Breast epithelium (tissue), 4 donors: ENCODE measurements at places on chromosomes 12 and 14. TPM values are rescaled to one million over a fixed set of nuclear protein-coding genes. Genes with fewer than 3 reads are reported as not detected.

Gene IL26
- total RNA-seq = not detected

Gene TAS2R43
- 9.2 TPM for total RNA-seq

Gene CLEC4E
- total RNA-seq = 2.3 TPM

Gene LRRK2
- total RNA-seq = 30.9 TPM

Gene SMAGP
- total RNA-seq = 16.1 TPM

Gene ADAMTS20
- total RNA-seq = not detected

Gene TSPAN9
- 16.8 TPM for total RNA-seq

Gene KCNK13
- 0.66 TPM for total RNA-seq

Gene ARHGEF25
- total RNA-seq = 19.2 TPM

Gene TMEM52B
- total RNA-seq = 0.44 TPM

DNA sequence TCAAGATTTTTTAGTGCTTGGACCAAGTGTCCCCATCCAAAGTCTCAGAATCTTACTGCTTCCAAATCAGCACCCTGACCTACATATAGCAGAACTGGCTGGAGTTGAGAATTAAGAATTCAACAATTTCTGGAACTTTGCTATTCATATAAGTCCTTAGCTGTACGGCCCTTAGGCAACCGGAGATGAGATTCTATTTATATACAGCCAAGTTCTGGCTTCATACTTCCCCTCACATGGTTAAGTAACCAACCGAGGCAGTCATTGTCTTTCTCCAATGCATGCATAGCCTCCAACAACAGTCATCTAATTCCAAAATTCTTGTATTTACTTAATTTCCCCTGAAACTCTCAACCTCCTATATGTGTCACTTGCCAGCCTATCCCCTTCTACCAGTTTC lies 76.6 kb downstream of the SINHCAF start:
- H3K36me3 ChIP-seq = no peaks in the 10 kb centered on the region
- no peak for DNase-seq
- no peaks in the 10 kb centered on the region for H3K4me1 ChIP-seq
- H3K27me3 ChIP-seq = no peaks in the 10 kb centered on the region
- H3K27ac ChIP-seq = no peak overlapping the region
- no peak overlapping the region for H3K4me3 ChIP-seq

GRCh38 chr14:93857500-93858283 lies 69.4 kb upstream of the PRIMA1 start:
- H3K4me1 ChIP-seq = no peaks in the 10 kb centered on the region
- H3K27ac ChIP-seq = no peak overlapping the region
- no peak overlapping the region for H3K4me3 ChIP-seq
- no peaks in the 10 kb centered on the region for H3K27me3 ChIP-seq
- no peak for DNase-seq

DNA sequence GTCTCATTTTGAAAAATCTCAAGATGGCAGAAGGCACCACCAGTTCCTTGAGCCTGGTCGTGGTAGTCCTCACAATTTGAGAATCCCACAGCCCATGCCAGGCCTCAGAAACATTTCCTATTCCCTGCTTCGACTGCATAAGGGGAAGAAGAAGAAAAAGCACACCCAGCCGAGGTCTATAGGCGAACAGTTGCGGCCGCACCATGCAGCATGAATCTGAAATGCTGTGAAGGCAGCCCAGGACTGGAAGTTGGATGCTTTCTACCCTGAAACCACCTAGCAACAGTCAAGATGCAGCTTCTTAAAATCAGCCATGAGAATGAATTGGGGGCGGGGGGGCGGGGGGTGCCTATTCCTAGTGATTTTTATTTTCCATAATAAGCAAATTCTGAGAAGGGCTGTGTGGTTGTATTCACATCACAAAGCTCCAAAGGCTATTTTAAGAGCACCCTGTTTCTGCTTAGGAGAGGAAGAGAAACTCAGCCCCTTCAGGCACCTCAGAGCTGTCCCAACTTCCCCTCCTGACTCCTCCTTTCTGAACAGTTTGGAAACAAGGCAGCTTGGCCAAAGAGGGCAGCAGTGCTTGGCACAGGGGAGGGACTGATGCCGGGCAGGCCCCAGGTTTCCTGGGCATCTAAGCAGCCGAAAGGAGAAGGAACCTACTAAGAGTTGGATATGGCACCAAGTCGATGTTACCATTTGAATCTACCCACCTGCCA lies 172.5 kb upstream of the FOXN3 start:
- H3K36me3 ChIP-seq = no peaks in the 10 kb centered on the region
- no peak overlapping the region for H3K4me3 ChIP-seq
- no peak for DNase-seq
- no peaks in the 10 kb centered on the region for H3K4me1 ChIP-seq
- no peak overlapping the region for H3K27ac ChIP-seq

DNA sequence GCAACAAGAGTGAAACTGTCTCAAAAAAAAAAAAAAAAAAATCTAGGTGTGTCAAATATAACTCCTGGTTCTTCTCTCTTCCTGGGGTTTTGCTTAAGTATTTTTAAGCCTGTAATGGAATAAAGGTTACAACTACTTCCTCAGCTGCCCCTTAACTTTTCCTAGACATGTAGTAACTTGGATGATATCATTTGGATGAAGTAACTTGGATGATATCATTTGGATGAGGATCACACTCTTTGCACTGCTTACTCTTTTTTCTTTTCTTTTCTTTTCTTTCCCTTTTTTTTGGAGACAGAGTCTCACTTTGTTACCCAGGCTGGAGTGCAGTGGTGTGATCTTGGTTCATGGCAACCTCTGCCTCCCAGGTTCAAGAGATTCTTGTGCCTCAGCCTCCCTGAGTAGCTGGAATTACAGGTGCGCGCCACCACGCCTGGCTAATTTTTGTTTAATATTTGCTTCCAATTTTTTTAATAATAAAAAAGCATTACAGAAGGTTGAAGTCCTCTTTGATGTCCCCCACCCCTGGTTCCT lies 775 bp upstream of the FAM186A start:
- H3K4me1 ChIP-seq = no peaks in the 10 kb centered on the region
- no peak overlapping the region for H3K4me3 ChIP-seq
- no peaks in the 10 kb centered on the region for H3K36me3 ChIP-seq
- no peak overlapping the region for H3K27ac ChIP-seq
- no peak for DNase-seq
- H3K27me3 ChIP-seq = no peaks in the 10 kb centered on the region

GRCh38 chr12:62846491-62846890 lies 88.5 kb downstream of the PPM1H start:
- no peaks in the 10 kb centered on the region for H3K36me3 ChIP-seq
- H3K27me3 ChIP-seq = no peaks in the 10 kb centered on the region
- H3K27ac ChIP-seq = no peak overlapping the region
- no peak overlapping the region for H3K4me3 ChIP-seq

- DNase-seq = peak; percentile 65
- peak overlapping the region; percentile 86 for H3K27ac ChIP-seq
- no peaks in the 10 kb centered on the region for H3K27me3 ChIP-seq
- H3K4me1 ChIP-seq = no peaks in the 10 kb centered on the region
- H3K4me3 ChIP-seq = peak overlapping the region; percentile 26
Observed at GRCh38 chr12:122097927-122098756, 19.6 kb downstream of the MLXIP start.

DNA sequence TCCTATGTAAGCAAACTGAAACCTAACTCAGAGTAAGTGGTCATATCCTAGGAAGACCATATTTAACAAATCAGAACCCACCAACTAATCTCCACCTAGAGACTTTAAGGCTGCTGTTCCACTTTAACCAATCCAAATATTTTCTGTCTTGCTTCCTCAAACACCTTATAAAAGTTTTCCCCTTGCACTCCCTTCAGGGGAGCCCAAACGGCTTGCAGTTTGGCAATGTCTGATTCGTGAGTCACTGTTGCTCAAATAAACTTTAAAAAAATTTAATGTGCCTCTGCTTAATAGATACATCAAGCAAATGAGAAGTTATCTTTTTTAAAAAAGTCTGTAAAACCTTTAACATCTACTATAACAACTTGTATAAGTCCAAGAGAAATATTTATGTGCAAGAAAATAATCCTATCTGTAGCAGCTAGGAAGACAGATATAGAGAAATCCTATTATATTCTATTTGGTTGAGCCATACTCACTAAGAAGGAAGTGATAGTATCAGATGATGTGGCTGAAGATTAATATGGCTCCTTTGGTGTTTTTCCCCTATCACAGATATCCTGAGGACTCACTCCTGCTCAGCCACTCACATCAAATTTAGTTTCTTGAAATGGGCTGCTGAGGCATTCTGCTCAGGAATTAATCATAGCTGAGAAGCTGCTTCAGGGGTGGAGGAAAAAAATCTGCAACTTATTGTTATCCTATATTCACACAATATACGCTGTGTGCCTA lies 65.1 kb upstream of the DUSP6 start:
- DNase-seq = no peak
- no peaks in the 10 kb centered on the region for H3K36me3 ChIP-seq
- H3K4me1 ChIP-seq = no peaks in the 10 kb centered on the region

DNA sequence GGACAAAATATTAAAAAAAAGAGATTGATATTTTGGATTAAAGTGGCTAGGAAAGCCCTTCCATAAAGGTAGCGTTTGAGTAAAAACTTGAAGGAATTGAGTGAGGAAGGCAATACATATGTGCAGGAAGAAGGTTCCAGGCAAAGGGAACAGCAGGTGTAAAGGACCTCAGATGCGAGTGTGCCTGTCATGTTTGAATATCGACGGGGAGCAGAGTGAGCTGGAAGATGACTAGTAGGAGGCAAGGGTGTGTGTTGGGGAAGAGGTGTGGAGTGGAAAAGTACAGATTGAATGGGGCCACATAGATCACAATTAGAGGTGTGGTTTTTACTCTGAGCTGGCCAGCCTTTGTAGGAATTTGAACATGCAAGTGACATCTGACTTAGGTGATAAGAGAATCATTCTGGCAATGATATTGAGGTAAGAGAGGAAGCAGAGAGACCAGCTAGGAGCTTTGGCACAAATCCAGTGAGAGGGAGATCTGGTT lies 15.0 kb upstream of the FBXO33 start:
- H3K4me1 ChIP-seq = no peaks in the 10 kb centered on the region
- no peak for DNase-seq
- no peaks in the 10 kb centered on the region for H3K36me3 ChIP-seq

GRCh38 chr14:103547455-103547940 lies 15.0 kb downstream of the BAG5 start:
- no peak overlapping the region for H3K27ac ChIP-seq
- H3K36me3 ChIP-seq = no peaks in the 10 kb centered on the region
- no peak overlapping the region for H3K4me3 ChIP-seq
- peaks cover 55% of the 10 kb centered on the region for H3K4me1 ChIP-seq

DNA sequence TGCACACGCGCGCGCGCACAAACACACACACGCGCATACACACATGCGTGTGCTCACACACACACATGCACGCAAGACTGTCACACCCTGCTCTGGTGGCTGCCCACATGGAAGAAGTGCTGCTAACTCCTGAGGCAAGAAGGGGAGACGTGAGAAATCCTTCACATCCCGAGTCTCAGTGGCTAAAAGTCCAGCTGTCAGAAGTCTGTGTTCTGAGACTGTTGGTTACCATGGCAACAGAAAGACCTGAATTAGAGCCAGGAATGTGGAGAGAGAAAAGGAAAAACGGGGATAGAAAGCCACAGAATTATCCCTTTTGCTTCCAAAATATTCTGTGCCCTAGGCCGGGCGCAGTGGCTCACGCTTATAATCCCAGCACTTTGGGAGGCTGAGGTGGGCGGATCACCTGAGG lies 71.2 kb downstream of the PPFIBP1 start:
- no peaks in the 10 kb centered on the region for H3K27me3 ChIP-seq
- H3K27ac ChIP-seq = peak overlapping the region; percentile 79
- peak; percentile 67 for DNase-seq
- no peaks in the 10 kb centered on the region for H3K36me3 ChIP-seq
